Activated CD8-positive, alpha-beta memory T cell treated with anti-CD3 and anti-CD28 coated beads for 1 hour (primary cell): ENCODE measurements at places on chromosomes 11 and 22.

DNA sequence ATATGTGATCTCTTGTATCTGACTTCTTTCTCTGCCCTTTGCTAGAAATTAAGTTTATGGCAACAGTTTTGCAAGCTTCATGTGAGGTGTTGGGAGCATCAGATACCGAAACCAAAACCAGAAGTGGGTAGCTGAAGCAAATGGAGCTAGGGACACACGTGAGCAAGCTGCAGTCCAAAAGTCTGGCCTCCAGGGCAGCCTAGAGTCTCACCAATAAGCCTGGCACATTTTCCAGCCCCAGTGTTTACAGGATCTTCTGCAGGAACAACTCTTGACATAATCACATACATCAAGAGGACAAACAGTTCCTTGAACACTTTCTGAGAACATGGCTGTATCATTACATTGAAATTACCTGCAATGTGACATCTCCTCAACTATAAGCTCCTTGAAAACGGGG, 114.1 kb downstream of the LARGE1 start:
- no peak for DNase-seq

- no peak for DNase-seq
These were observed 6.8 kb upstream of the CTSD start for GRCh38 chr11:1770528-1770927.

DNA sequence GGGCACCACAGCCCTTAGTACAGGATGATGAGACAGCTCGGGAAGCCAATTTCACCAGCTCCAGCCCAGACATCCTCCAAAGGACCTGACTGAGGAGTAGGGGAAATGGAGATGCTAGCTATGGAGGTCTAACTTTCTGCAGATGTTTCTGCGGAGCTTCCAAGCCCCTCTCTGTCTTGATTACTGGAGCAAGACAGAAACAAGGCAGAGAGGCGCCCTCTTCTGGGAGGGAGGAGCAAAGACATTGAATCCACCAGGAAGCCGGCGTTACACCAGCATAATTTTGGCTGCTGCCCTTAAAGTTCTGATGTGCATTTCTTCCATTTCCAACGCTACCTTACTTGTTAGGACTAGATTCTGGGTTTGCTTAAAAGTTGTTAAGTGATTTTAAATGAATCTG, 107.3 kb upstream of the HSD17B12 start:
- DNase-seq, result no peak

DNA sequence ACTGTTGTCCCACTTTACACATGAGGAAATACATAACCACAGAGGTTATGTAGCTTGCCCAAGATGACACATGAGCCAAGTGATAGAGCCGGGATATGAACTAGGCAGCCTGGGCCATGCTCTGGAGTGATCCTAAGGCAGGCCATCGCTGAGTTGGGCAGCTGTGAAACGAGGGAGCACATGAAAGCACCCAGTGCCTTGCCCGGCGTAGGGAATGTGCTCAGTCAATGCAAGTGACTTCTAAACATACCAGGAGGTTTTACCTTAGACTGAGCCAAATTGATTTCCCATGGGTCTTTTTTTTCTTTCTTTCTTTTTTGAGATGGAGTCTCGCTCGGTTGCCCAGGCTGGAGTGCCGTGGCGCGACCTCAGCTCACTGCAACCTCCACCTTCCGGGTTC, 10.5 kb downstream of the GRIK4 start:
- no peak for DNase-seq

DNA sequence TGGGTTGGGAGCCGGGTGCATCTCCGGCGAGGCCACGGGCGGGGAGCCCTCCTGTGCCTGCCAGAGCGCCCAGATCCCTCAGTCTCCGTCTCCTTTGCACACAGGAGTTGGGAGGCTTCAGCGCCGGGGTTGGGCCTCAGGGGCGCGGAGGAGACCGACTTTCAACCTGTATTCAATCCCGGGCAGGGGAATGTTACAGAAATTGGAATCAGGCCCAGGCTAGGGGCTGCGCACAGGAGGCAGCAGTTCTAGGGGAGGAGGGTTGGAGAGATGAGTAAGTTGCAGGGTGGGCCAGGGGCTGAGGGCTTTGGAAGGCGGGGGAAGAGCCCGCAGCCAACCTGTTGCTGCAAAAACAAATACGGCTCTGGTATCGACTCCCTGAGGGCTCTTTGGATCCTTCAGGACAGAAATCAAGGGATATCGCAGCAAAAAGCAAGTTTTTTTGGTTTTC, 640 bp upstream of the KCNA4 start:
- DNase-seq, result no peak

GRCh38 chr22:36281781-36282327, 28.9 kb downstream of the APOL1 start:
- no peak for DNase-seq

GRCh38 chr11:128047026-128047425, 540.3 kb downstream of the ETS1 start:
- no peak for DNase-seq

- no peak for DNase-seq
These were observed 163.7 kb downstream of the LARGE1 start for GRCh38 chr22:33756508-33756949.

GRCh38 chr11:81080476-81080875, 1639.6 kb upstream of the TENM4 start:
- no peak for DNase-seq

GRCh38 chr11:64321533-64321932, 3.6 kb downstream of the PRDX5 start:
- no peak for DNase-seq

DNA sequence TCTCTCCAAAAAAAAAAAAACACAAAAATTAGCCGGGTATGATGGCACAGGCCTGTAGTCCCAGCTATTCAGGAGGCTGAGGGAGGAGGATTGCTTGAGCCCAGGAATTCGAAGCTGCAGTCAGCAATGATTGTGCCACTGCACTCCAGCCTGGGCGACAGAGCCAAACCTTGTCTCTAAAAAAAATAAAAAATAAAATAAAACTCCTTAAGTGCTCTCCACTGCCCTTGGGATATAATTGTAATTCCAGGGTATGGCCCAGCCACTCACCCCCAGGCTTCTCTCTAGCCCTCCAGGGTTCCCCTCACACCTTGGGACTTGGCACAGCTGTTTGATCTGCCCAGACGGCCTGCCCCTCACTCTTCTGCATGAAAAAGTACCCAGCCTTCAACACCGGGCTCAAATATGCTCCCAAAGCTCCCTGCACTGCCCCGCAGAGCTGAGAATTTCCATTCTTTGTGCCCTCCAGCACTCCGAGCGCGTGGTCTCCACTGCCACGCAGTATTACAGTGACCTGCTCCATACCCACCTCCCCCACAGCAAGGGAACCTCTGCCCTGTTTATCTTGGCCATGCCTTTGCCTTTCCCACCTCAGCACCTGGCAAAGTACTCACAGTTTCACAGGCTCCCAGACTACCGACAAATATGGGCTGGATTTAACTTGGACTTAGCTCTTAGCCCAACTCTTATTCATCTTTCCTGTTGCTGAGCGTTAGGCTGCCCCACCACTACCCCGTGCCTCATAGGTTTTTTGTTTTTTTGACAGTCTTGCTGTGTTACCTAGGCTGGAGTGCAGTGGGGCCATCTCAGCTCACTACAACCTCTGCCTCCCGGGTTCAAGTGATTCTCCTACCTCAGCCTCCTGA, 7.6 kb upstream of the FTH1 start:
- DNase-seq, result no peak

DNA sequence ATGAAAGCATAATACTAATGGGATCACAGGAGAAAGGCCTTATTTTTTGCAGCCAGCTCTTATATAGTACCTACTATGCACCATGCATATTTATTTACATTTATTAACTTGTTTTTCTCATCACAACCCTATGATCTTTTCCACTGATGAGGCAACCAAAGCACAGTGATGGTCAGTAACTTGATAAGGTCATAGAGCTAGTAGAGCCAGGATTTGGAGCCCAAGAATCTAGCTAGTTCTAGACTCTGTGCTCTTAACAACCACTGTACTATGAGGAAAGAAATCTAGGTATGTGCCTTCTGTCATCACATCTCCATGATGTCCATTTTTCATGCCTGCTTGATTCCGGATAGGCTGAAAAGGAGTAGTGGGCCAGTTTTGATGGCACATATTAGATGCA, 24.0 kb upstream of the ABTB2 start:
- no peak for DNase-seq
